ENCODE measurements at places on chromosomes 7 and 10.
A peak's percentile ranks its signal among the peaks of the same experiment; 100 is the strongest.

GRCh38 chr10:65325913-65326312 lies 1599.9 kb upstream of the LRRTM3 start:
- no peak for DNase-seq

- no peak for DNase-seq
These were observed 64.9 kb downstream of the PRKG1 start for GRCh38 chr10:51139176-51139575.

DNA sequence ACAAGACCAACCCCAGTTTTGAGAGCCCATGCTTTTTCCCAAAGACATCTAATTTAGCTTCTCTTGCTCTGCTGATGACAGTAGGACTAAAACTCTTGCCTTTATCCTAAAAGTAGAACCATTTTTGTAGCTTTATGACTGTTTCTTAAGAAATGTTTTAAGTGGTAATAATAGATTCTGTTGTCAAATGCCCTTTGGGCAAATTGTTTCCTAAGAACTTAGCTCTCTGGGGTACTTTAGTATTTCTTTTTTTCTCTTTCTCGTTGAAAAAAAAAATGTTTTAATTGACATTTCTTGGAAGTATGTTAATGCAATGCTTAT lies 157.4 kb downstream of the ARID5B start:
- DNase-seq: no peak

GRCh38 chr7:39271402-39271801 lies 293.7 kb downstream of the POU6F2 start:
- no peak for DNase-seq

- DNase-seq: no peak
These were observed 680.2 kb downstream of the PCDH15 start for GRCh38 chr10:54120806-54121205.

DNA sequence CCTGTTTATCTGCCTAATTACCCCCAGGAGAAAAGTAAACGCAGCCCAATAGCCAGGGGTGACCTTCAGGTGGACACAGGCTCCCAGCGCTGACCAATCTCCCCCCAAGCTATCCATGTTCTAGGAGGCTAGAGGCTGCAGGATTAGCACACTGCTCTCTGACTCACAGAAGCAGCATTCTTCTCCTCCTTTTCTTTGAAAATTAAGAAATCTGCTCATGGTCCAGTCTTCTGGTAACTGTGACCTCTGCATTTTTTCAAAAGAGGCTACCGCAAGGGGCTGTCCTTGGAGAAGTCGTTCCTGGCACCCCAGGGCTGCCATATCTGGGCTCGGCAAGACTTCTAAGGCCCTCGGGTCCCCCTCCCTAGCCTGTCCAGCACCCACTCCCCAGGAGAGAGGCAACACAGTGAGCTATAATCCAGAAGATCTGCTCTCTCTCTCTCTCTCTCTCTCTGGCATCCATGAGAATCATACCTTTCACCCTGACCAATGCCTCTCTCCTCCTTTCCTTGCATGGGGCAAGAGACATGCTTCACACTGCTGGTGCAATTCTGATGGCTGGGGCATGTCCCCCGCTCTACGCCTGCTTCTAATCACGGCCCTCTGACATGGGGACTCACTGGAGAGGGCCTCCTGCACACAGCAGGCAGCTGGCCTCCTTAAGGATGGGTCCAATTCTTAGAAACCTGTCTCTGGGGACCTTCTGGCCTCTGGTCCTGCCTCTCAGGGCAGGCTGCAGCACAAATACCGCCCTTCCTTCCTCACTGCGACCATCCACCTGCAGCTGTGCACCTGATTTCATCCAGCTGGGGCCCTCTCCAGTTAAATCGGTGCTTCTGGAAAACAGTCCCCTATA lies 27.3 kb downstream of the ANXA11 start:
- no peak for DNase-seq

- DNase-seq: no peak
These were observed 22.1 kb downstream of the RAMP3 start for GRCh38 chr7:45179666-45180065.

GRCh38 chr7:107660381-107661080 lies at the start of gene SLC26A4:
SLC26A4 (plus strand) TSS chr7:107660828; CDS start chr7:107661642, 814 bp downstream.
- DNase-seq: no peak

GRCh38 chr10:36542493-36542892 lies 582.9 kb upstream of the ANKRD30A start:
- DNase-seq: no peak

- no peak for DNase-seq
These were observed 116.9 kb upstream of the ANLN start for GRCh38 chr7:36272567-36273269.

GRCh38 chr7:70595755-70596597 lies 536.0 kb upstream of the GALNT17 start:
- DNase-seq: peak; percentile 1

DNA sequence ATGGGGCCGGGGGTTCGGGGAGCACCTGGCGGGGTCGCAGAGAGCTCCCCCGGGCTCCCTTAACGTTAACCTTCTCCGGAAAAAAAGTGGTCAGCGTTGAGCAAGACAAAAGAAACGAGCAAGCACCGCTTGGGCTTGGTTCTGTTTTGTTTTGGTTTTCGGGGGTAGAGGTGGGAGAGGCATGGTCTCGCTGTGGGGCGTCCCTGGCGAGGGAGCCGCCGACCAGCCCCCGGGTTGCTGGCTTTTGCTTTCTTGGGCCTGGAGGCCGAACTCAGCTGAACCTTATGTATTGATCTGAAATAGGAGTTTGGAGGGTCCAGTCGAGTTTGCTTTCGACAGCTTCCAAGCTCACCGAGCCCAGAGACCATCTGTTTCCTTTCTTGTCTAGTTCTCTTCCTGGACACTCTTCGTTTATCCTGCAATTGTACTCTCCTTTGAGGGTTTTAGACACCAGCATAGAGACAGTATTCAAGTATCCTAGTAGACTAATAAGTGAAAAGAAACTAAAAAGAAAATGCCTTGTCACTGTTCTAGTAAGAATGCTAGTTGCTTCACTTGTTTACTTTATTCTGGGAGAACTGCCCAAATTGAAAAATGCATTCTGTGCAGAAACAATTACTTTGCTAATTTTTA lies 980 bp downstream of the FHIP2A start:
- DNase-seq: no peak

DNA sequence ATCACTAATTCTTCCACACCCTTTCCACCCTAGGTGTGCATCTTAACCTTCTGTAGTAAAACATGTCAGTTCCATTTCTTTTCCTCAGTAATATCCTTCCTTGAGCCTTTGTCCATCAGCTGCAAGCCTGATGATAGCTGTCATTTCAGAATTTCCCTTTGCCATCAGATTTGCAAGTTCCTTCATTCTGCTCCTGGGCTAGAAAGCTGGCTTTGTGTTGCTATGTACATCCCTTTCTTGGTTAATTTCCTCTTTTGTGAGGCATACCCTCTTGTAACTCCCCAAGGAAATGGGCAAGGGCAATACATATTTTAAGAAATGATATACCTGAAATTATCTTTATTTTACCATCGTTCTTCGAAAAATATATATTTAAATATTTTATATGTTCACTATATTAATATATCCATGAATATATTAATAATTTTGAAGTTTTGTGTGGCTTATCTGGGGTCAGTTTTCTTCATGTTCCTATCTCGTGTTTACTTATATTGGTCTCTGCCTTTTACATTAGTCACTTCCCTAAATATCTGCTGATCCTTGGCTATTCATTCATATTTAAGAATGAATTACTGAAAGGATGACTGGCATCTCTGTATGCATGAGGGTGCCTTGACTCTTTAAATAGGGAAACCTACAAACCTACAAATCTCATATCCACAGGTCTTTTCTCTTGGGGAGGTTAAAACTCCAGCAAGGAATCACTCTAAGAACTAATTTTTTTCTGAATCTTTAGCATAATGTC lies 143.8 kb downstream of the ZNF22 start:
- DNase-seq: no peak

- no peak for DNase-seq
These were observed 358.5 kb upstream of the ANKRD30A start for GRCh38 chr10:36766940-36767339.

- DNase-seq: no peak
These were observed 8.0 kb downstream of the SLC18A2 start for GRCh38 chr10:117248750-117249465.

- no peak for DNase-seq
These were observed 138.8 kb downstream of the CFAP58 start for GRCh38 chr10:104492329-104492940.

DNA sequence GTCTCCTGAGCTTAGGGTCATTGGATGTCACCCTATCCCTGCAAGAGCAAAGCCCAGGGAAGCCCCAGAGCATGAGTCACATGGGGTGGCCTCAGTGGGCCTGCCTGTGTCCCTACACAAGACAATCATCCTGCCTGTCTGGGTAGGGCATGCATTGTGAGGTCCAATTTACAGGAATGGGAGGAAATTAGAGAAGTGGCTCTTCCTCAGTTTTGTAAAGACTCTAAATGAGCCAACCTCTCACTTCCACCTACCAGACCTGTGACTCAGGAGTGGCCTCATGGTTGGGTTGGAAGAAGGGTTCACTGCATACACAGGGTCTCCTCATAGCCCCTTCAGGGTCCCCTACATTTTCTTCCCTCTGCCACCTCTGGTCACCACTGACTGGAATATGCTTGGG lies 43.6 kb upstream of the SMNDC1 start:
- DNase-seq: no peak

DNA sequence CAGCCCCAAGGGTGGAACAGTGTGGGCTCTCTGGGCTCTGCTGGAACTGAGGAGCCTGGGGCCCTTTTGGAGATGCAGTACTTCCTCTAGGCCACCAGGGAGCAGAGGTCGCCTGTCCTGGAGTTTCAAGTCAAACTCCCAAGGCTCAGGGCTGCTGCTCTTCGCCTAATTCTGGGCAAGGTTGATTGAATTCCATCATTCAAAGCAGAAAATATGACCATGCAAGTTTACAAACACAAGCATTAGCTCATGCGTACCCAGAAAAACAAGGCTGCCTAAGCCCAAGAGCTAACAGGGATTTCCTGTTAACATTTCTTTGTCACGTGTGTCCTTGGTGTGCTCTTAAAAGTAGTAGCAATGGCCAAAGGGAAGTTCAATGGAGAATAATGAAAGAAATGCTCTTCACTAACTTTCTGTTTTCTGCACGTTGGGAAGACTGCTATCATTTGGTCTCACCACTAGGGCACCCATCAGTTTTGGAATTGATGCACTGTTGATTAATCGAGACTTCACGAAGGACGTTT lies 20.1 kb downstream of the LDB3 start:
- DNase-seq: no peak

GRCh38 chr7:96026611-96027010 lies 254.3 kb downstream of the DYNC1I1 start:
- no peak for DNase-seq

GRCh38 chr10:108303149-108303548 lies 1138.6 kb upstream of the SORCS1 start:
- DNase-seq: no peak

DNA sequence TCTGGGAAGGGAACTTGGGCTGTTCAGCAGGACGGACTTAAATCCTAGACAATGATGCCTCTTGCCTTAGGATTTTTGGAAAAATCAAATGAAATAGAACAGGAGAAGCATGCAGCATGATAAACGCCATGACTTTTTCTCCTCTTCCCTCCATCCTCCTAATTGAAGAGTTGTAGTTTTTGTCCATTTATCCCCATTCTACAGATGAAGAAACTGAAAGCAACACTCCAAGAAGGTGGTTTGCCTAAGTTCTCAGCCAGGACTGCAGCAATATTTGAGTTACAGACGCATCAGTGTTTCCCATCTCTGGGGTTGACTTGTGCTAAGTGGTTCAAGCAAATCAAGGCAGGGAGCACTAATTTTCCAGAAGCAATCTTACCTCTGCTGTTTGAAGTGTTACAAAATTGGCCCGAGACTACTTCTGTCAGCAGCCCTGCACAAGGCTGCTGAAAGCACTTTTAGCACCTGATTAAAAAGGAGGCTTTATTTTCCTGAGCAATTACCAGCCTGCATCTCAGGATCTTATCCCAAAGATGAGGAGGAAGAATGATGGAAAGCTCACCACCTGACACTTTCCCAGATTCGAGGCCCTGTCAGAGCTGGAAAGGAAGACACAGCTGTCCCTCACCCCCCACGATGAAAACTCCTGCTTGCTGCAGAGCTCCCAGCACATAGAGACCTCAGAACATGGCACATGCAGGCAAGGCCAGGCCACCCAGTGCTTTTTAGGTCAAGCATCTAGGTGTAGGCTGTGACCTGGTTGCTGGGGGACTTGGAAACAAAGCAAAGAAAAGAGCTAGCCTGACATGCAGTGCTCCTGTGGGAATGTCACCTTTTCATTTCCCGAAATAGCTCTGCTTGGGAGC lies 19.7 kb upstream of the C10orf71 start:
- no peak for DNase-seq

GRCh38 chr7:140314573-140315480 lies 83.5 kb downstream of the SLC37A3 start:
- DNase-seq: no peak

- no peak for DNase-seq
These were observed 104.5 kb downstream of the NRCAM start for GRCh38 chr7:108351729-108352131.

GRCh38 chr7:30144657-30145306 lies 10.0 kb downstream of the MTURN start:
- no peak for DNase-seq

GRCh38 chr10:22724773-22725172 lies 10.4 kb upstream of the PIP4K2A start:
- DNase-seq: no peak

DNA sequence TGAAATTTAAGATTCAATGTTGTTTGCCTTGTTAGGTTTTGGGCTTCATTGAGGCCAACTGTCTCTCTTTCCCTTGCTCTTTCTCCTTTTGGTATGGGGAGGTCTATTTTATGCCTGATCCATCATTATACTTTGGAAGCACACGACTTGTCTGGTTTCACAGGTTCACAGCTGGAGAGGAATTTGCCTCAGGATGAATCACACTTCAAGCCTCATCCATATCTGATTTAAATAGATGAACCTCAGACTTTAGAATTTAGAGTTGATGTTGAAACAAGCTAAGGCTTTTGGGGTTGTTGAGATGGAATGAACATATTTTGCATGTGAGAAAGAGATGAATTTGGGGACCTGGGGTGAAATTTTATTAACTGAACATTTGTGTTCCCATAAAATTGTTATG lies 150.5 kb upstream of the IGFBP3 start:
- no peak for DNase-seq

- DNase-seq: no peak
These were observed 43.4 kb upstream of the GHITM start for GRCh38 chr10:84095811-84096497.

DNA sequence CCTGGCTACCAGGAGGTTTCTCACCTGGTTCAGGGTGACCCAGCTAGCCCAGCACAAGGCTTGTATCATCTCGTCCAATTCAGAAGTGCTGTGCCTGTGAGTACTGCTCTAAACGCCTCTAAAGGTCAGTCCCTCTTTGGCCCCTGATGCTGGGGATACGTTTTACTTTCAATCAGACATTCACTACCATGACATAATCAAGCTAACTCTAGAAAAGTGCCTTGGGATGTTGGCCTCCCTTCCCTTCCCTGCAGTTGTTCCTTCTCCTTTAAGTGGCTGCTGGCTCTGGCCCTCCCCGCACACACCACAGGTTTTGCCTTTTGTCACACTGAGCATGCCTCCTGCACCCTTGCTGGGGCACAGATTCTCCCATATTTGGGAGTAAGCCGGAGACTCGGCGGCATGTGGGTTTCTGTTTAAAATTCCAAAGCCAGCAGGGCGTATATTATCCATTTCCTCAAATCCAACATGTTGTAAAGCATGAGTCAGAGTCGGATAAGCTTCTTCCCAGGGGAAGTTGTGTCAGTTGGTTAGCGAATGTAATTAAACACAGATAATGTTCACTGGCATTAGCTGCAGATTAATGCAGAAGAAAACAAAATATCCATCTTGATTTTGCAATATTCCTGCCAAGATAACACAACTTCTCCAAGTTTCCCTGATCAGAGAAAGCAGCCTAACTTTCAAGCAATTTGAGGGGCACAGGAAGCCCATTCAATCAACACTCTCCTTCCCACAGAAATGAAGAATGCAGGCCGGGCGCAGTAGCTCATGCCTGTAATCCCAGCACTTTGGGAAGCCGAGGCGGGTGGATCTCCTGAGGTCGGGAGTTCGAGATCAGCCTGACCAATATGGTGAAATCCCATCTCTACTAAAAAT lies 31.8 kb upstream of the VCL start:
- no peak for DNase-seq
